ENCODE measurements at places on chromosomes 1 and 21. TPM values are rescaled to one million over a fixed set of nuclear protein-coding genes. Genes with fewer than 3 reads are reported as not detected.

RGS16 gene
- total RNA-seq, result 0.16 TPM

ESPN gene
- total RNA-seq, result 0.25 TPM

GREM2 gene
- 0.13 TPM for total RNA-seq

GNPAT gene
- total RNA-seq, result 30.9 TPM

HLX gene
- total RNA-seq, result 3.9 TPM

CATSPERE gene
- total RNA-seq, result 0.16 TPM

SLC39A1 gene
- 244 TPM for total RNA-seq

INSRR gene
- under 0.01 TPM for total RNA-seq

TSNAX gene
- total RNA-seq, result 12.3 TPM

E2F2 gene
- 0.51 TPM for total RNA-seq

DNAH14 gene
- 5.2 TPM for total RNA-seq

OR2T2 gene
- total RNA-seq, result not detected

WDR3 gene
- total RNA-seq, result 7.2 TPM

BARHL2 gene
- total RNA-seq, result not detected

SLC9C2 gene
- not detected for total RNA-seq

C1orf74 gene
- 2.3 TPM for total RNA-seq

HSD3B2 gene
- total RNA-seq, result not detected

GPATCH3 gene
- 9.1 TPM for total RNA-seq

LCE1E gene
- not detected for total RNA-seq

ACAP3 gene
- 49.2 TPM for total RNA-seq

TRAF5 gene
- total RNA-seq, result 6.5 TPM

RGS13 gene
- total RNA-seq, result not detected

MAN1A2 gene
- 17.5 TPM for total RNA-seq

IFI44L gene
- 1.4 TPM for total RNA-seq

RPE65 gene
- total RNA-seq, result not detected

SYCP1 gene
- not detected for total RNA-seq

PCP4L1 gene
- not detected for total RNA-seq

MYCL gene
- 0.63 TPM for total RNA-seq
